Foreskin keratinocyte (primary cell): ENCODE measurements at places on chromosomes 11 and 22.

GRCh38 chr11:120703358-120704152 lies 192.0 kb downstream of the GRIK4 start:
- no peak for DNase-seq

DNA sequence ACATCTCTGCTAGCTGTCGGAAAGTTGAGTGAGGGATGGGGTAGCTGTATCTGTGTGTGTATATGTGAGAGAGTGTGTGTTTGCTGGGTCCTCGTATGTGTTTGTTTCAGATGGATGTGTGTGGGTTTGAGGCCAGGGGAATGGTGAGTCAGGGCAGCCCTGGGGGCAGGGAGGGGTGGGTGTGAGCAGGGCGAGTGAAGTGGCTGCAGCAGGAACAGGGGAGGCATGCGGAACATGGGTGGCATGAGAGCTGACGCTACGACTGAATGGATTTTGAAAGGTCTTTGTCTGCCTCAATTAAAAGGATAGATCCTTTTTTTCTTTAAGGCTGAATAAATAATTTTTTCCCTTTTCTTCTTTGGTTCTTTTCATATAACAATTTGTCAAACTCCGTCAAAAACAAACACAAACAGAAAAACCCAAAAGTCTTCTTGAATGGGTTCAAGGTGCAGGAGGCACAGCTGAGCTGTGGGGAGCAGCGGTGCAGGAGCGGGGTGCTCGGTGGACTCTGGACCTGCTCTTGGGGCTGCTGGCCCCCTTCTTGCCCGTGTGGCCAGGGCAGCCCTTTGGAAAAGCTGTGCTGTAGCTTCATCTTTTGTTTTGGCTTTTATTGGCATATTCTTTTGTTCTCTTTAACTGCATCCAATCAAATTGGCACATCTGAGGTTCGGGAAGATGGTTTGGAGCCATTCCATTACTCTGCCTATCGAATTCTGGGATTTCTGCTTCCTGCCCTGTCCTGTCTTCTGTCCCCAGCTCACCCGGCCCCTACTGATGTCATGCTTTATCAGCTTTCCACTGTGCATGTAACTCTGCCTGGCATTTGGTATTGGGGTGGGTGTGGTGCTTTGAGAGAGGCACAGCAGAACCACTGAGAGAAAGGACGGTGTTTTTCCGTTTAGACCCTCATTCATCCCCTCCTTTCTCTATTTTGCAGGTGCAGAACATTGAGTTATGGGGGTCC lies 80.1 kb downstream of the ADAMTS15 start:
- no peak for DNase-seq

- DNase-seq = no peak
These were observed 211.7 kb downstream of the NAV2 start for GRCh38 chr11:19924311-19924710.

GRCh38 chr11:59182457-59183151 lies 10.7 kb downstream of the DTX4 start:
- DNase-seq = peak; percentile 18

GRCh38 chr22:49850021-49850911 lies 3.4 kb upstream of the ZBED4 start:
- no peak for DNase-seq

DNA sequence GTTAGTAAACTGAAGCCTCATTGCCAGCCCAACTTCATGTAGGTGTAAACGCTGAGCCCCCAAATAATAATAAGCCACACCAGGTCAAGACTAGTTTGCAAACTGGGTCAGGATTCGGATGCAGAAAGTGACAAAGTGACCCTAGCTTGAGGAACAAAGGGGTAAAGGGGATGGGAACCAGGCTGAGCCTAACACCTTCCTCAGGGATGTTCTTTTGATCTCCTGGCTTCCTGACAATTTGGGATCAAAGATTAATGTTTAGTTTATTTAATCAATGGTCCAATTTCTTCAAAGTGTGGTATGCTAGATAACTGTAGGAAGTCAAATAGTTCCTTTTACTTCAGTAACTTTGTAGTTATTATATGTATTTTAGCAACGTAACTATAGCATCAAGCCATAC lies 9.9 kb downstream of the GLYATL1 start:
- DNase-seq = no peak

- DNase-seq = no peak
These were observed 2.4 kb upstream of the SYT8 start for GRCh38 chr11:1832211-1832919.

- no peak for DNase-seq
These were observed 63.6 kb downstream of the MAPK1 start for GRCh38 chr22:21803811-21804249.

GRCh38 chr11:28400331-28401100 lies 292.3 kb downstream of the METTL15 start:
- DNase-seq = no peak

DNA sequence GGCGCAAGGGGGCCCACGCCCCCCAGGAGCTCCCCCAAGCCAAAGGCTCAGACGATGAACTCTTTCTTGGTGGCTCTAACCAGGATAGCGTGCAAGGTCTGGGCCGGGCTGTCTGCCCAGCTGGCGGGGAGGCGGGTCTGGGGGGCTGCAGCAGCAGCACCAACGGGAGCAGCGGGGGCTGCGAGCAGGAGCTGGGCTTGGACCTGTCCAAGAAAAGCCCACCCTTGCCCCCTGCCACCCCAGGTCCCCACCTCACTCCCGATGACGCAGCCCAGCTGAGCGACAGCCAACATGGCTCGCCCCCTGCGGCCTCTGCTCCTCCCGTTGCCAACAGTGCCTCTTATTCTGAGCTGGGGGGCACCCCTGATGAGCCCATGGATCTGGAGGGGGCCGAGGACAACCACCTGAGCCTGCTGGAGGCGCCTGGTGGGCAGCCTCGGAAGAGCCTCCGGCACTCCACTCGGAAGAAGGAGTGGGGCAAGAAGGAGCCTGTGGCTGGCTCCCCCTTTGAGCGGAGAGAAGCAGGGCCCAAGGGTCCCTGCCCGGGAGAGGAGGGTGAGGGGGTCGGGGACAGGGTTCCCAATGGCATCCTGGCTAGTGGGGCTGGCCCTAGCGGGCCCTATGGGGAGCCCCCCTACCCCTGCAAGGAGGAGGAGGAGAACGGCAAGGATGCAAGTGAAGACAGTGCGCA lies 21.6 kb upstream of the TMEM191C start:
- DNase-seq = no peak

- DNase-seq = no peak
These were observed 49.8 kb downstream of the DCUN1D5 start for GRCh38 chr11:103042161-103042560.

DNA sequence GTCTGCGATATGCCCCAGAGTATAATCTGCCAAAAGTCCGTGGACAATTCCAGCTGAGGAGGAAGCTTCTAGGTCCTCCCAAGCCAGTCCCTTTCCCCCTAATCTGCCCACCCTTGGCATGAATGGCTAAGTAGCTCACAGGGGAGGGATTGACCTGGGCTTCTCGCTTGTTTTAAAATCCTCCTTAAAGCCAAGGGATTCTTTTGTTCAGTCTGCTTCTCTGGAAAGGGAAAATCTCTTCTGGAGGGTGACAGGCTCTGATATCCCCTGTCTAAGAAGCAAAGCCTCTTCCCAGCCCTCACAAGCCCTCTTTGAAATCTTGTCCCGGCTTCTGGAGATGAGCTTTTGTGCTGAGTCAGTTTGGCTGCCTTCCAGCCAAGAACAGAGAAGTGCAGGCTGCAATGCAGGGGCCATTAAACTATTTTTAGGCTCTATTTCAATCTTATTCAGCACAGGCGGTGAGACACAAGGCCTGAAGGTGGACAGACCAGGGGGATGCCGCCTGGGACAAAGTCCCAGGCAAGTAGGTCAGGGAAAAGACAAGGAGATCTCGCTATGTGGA lies 23.9 kb downstream of the NEFH start:
- peak; percentile 25 for DNase-seq

DNA sequence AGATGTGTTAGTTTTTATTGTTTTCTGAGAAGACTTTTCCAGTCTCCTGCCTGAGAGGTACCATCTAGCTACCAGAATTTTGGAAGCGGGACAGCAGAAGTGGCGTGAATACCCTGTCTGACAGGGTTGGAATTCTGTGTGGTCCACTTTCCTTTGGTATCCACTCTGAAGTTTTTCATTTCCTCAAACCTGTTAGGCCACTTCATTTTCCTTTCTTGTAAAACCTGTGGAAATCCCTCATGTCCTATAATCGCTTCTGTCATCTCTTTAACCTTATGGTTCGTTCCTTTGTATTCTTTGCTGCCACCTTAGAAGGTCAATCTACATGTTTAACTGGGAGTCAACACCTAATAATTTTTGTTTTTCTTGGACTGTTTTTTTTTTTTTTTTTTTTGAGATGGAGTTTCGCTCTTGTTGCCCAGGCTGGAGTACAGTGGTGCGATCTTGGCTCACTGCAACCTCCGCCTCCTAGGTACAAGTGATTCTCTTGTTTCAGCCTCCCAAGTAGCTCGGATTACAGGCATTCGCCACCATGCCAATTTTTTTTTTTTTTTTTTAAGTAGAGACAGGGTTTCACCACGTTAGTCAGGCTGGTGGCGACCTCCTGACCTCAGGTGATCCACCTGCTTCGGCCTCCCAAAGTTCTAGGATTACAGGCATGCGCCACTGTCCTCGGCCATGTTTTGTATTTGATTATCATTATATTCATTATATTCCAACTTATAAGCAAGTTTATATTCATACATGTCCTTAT lies 7.1 kb downstream of the SFI1 start:
- DNase-seq = no peak

GRCh38 chr11:131481303-131481702 lies 110.9 kb downstream of the NTM start:
- DNase-seq = no peak

GRCh38 chr11:12746593-12747097 lies 72.4 kb downstream of the TEAD1 start:
- peak; percentile 59 for DNase-seq

GRCh38 chr11:47955061-47955755 lies 25.2 kb upstream of the PTPRJ start:
- no peak for DNase-seq

DNA sequence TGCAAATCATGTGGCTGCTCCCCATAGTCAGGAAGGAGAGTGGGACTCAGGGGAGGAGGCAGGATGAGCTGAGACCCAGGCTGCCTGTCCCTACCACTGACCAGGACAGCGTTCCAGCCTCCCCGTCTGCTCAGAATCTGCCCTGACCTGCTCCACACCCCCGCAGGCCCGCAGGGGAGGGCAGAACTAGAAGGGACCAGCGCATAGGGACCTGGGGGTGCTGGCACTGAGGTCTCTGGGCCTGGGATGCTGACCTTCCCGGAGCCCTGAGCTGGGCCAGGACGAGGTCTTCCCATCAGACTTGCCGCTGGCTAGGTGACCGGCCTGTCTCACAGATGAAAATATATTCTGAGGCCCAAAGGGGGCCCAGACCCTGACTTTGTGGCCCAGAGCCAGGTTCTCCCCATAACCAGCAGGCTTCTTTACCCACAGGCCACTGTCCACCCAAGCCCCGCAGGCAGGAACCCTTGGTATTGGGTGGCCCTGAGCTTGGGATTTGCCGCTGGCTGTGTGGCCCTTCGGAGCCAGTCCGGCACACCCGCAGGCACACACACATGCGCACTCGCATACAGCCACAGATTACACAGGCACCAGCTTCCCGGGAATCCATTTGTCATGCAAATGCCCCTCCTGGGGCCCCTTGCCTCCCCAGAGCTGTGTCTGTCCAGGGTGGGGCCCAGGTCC lies 13.8 kb upstream of the PIM3 start:
- DNase-seq = no peak

DNA sequence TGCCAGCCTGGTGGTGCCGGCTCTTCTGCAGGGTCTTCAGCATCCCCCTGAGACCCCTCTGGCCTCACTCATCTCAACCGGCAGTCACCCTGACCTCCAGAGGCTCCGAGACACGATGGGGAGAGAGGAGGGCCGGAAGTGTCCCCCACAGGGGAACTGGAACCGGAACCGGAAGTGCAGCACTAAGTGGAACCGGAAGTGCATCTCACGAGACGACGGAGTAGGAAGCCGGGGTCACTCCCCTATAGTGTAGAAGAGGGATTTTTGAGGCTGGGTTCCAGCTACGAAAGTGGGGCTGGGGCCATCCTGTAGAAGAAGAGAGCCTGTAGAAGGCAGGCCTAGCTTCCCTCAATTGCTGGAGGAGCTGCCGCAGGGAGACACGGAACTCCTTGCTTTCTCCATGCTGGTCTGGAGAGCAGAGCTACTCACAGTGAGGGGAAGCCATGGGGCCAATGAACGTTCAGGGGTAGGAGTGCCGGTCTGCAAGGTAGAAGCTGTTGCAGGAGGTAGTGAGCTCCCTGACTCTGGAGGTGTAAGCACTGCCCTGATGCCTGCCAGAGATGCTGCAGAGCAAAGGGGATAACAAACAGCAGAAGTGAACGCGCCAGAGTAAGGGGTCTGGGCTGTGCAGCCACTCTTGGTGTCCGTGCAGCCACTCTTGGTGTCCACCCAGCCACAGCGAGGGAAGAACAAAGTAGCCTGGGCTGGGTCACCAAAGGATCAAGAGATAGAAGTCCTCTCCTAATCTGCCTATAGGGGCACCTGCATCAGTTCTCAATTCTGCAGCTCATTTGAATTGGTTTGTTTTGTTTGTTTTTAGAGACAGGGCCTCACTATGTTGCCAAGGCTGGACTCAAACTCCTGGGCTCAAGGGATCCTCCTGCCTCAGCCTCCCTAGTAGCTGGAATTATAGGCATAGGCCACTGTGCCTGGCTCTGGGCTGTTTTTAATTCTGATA lies 21.9 kb downstream of the SCUBE1 start:
- DNase-seq = no peak

DNA sequence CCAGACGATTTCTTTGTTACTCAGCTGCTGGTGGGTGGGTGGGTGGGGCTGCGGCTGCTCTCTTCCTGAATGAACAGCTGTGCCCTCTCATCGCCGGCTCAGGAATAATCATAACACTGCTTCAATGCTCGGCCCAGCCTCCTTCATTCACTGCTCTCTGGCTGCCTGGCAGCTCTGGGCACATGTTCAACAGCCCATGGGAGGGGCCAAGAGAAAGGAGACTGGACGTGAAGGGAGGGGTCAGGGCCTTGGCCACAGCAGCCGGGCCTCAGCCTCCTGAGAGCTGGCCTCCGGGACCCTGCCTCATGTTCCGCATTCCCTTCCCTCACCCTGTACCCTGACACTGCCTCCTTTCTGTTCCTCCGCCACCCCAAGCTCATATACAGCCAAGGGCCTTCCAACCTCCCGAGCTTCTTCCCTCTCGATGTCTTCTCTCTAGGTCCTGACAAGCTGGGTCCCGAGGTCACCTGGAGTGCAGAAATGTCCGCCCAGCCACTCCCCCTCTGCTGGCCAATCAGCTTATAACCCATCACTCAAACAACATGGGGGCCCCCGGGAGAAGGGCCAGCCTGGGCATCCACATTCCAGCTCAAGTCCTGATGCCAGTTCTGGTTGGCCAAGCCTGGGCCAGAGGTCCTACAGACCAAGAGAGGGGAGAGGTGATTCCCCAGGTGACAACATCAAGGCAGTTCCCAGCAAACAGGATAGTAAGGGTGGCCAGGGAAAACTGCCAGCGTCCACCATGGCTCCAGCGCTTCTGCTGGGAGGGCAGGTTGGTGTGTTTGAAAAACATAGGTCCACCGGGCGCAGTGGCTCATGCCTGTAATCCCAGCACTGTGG lies 3.2 kb upstream of the CSDC2 start:
- no peak for DNase-seq

DNA sequence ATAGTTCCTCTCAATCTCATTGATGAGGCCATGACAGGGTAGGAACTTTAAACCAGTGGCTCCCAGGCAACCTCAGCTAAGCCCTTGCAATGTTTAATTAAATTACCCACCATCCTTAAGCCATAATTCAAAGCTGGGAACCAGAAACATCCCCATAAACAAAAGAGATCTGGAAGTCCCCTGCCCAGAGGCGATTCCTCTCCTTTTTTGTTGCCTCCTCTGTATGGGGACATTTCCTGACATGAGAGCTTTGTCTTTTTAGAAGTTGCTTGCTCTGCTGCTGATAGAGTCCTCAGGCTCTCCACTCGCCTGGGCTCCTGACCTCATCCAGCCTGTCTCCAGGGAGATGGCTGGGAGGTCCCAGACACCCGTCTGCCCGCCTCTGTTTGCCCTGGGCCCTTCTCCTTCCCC lies 3.2 kb downstream of the DTX4 start:
- no peak for DNase-seq
